ENCODE measurements at places on chromosomes 5 and 9. TPM values are rescaled to one million over a fixed set of nuclear protein-coding genes. Genes with fewer than 3 reads are reported as not detected.
A peak's percentile ranks its signal among the peaks of the same experiment; 100 is the strongest.

Gene WNT8A
- total RNA-seq: not detected

DNA sequence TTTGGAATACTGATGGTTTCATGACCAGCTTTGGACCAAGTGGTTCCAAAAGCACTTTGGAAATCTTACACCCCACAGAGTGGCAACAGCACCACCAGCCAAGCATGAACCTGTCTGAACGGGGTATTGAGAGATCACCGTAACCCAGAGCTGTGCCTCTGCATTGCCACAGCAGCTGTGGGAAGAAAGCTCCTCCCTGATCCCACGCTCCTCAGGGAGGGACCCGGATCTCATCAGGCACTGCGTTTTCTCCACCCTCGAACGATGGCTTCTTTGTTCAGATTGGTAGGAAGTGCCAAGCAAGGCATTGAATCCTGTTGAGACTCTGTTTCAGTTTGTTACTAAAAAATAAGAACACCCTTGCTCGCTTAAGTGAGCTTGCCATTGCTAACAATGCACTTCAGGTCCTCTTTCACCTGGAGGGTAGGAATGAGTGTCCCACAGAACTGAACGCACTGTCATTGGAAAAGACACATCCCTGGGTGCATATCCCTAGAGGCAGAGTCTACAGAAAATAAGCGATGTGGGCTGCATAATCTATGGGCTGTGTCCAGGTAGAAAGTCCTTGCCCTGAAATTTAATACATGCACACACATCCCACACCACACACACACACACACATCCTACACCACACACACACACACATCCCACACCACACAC lies 118.0 kb upstream of the ICE1 start:
- no peaks in the 10 kb centered on the region for H3K4me1 ChIP-seq
- no peaks in the 10 kb centered on the region for H3K36me3 ChIP-seq
- H3K27ac ChIP-seq: no peak overlapping the region
- DNase-seq: no peak
- no peak overlapping the region for H3K4me3 ChIP-seq

- no peaks in the 10 kb centered on the region for H3K4me1 ChIP-seq
- no peaks in the 10 kb centered on the region for H3K36me3 ChIP-seq
- no peak overlapping the region for H3K27ac ChIP-seq
- no peak overlapping the region for H3K4me3 ChIP-seq
- DNase-seq: no peak
- H3K27me3 ChIP-seq: no peaks in the 10 kb centered on the region
Observed at GRCh38 chr5:164967354-164967753, 1461.9 kb downstream of the MAT2B start.

DNA sequence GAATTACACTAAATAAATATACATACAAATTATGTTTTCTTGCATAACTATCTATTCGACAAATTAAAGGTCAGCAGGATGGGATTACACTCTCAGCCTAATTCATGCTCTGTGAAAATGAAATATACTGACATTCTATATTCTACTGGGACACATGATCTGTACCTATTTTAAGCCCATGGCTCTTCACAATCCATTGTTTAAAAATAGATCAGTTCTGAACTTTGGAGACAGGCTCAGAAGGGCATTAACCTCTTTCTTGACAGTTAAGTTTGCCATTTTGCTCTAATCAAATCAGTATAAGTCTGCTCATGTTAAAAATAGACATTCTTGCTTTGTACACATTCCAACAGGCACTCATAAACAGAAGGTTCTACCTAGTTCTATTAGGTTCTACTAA lies 361.2 kb downstream of the HCN1 start:
- no peaks in the 10 kb centered on the region for H3K36me3 ChIP-seq
- H3K4me3 ChIP-seq: no peak overlapping the region
- H3K27me3 ChIP-seq: no peaks in the 10 kb centered on the region
- DNase-seq: no peak
- H3K4me1 ChIP-seq: no peaks in the 10 kb centered on the region

Gene COL15A1
- total RNA-seq: 0.05 TPM

DNA sequence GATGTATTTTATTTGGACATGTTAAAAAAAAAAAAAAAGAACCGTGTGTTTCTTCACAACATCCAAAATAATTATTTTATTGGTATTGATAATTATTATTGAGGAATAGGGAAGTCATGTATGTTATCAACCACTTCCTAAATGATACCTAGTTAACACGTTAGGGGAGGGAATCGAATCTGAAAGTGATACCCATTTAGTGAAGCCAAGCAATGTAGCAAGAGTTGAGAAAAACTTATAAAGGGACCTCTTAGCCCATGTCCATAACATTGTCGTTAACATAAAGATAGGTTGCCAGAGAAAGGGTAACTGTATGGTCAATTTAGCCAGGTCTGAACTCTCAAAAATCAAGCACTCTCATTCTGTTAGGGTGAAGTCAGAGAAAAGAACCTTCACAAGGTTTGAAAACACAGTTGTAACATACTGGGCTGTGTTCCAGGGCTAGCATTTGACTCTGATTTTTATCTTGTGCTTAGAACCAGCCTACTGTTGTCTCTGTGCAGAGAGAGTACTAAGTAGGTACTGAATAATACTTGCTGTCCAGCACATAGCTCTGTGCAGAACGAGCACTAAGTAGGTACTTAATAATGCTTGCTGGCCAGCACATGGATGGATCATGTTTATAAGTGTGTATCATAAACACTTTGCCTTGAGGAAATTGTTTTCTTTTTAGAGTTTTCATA lies 60.4 kb downstream of the GHR start:
- no peak overlapping the region for H3K4me3 ChIP-seq
- no peak overlapping the region for H3K27ac ChIP-seq
- no peaks in the 10 kb centered on the region for H3K4me1 ChIP-seq
- no peak for DNase-seq
- H3K27me3 ChIP-seq: no peaks in the 10 kb centered on the region

Gene CCL28
- 7.4 TPM for total RNA-seq

GRCh38 chr9:90659650-90660364 lies 17.2 kb upstream of the DIRAS2 start:
- H3K4me1 ChIP-seq: no peaks in the 10 kb centered on the region
- no peak overlapping the region for H3K4me3 ChIP-seq
- H3K36me3 ChIP-seq: no peaks in the 10 kb centered on the region
- no peak for DNase-seq

DNA sequence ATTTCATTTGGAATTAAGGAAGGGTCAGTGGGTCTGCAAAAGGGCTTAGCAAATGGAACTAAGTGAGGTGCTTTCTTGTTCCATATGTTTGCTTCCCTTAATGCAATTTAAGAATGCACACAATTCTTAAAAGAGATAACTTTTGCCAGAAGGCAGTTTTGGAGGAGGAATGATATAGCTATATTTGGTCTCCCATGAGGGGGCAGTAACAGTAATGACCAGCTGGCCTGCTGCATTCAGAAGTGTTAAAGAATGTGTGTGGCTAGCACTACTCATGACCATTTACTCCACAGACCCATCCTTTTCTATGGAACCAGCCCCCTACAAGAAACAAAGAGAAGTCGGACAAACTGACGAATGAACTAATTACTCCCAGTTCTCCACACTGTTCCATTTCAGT lies 638.9 kb downstream of the RAB3C start:
- no peak overlapping the region for H3K27ac ChIP-seq
- H3K36me3 ChIP-seq: no peaks in the 10 kb centered on the region
- H3K4me3 ChIP-seq: no peak overlapping the region

- DNase-seq: peak; percentile 83
- H3K4me3 ChIP-seq: no peak overlapping the region
- peaks cover 20% of the 10 kb centered on the region for H3K27me3 ChIP-seq
- no peaks in the 10 kb centered on the region for H3K4me1 ChIP-seq
Observed at GRCh38 chr5:153974131-153974812, 64.4 kb downstream of the FAM114A2 start.

Gene LCN12
- 2.3 TPM for total RNA-seq

- H3K4me3 ChIP-seq: no peak overlapping the region
- no peaks in the 10 kb centered on the region for H3K4me1 ChIP-seq
- no peak overlapping the region for H3K27ac ChIP-seq
- DNase-seq: peak; percentile 70
- no peaks in the 10 kb centered on the region for H3K36me3 ChIP-seq
Observed at GRCh38 chr5:168706655-168707069, 127.5 kb upstream of the PANK3 start.

DNA sequence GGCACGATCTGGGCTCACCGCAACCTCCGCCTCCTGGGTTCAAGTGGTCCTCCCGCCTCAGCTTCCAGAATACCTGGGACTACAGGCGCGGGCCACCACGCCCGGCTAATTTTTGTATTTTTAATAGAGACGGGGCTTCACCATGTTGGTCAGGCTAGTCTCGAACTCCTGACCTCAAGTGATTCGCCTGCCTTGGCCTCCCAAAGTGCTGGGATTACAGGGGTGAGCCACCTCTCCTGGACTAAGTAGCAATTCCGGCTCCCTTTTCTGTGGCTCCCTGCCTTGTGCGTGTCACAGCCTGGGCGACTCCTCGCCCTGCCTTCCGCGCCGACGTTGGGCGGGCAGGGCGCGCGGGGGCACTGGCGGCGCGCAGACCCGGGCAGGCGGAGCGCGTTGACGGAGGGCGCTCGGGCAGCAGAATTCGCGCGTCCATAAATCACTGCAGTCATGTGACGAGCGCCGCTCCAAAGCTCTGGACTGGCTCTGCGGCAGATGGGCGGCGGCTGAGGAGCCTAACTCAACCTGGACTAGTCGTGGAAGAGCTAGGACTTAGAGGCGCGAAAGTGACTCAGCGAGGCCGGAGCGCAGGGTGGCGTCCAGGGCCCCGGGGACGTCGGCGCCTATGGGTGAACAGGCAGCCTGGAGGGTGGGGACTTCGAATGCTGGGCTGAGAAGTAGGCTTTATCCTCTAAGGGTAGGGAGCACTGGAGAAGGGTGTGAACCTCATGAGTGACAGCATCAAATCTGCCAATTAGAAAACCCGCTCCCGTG lies 1.4 kb upstream of the CIZ1 start:
- H3K27me3 ChIP-seq: no peaks in the 10 kb centered on the region
- peak overlapping the region; percentile 53 for H3K27ac ChIP-seq
- peaks cover 17% of the 10 kb centered on the region for H3K36me3 ChIP-seq
- H3K4me1 ChIP-seq: peaks cover 29% of the 10 kb centered on the region

DNA sequence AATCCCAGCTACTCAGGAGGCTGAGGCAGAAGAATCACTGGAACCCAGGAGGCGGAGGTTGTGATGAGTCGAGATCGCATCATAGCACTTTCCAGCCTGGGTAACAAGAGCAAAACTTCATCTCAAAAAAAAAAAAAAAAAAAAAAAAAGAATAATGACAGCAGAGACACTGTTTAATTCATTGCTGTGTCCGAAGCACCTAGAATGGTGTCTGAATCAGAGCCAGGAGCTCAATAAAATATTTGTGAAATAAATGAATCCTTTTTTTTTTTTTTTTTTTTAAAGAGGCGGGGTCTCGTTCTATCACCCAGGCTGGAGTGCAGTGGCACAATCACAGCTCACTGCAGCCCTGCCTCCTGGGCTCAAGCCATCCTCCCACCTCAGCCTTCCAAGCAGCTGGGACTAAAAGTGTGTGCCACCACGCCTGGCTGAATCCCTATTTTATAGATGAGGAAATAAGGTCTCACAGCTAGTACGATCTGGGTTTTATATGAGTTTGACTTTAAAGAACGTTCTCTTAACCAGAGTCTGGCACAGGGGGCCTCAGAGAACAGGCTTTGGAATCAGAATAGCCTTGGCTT lies 47.8 kb downstream of the THOC3 start:
- peaks cover 3% of the 10 kb centered on the region for H3K4me1 ChIP-seq
- H3K4me3 ChIP-seq: no peak overlapping the region
- no peaks in the 10 kb centered on the region for H3K27me3 ChIP-seq
- H3K36me3 ChIP-seq: peaks cover 9% of the 10 kb centered on the region
- no peak for DNase-seq

DNA sequence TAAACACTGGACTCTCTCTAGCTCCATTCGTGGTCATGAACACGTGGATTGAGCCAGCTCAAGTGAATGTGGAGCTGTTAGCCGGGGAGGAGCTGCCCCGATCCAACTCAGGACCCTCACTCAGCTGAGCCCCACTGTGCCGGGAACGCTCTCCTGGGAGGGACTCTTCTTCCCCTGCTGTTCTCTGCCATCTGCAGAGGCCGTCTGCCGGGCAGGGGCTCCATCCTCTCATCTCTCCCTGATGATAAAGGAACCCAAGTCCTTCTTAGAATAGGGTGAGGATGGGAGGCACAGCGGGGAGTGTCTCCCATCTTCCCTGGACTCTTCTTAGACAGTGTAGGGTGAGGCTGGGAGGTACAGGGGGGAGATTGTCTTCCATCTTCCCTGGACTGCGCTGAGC lies 120.5 kb upstream of the IRX4 start:
- H3K4me3 ChIP-seq: no peak overlapping the region
- H3K27me3 ChIP-seq: no peaks in the 10 kb centered on the region
- no peaks in the 10 kb centered on the region for H3K36me3 ChIP-seq

GRCh38 chr5:147393874-147394672 lies 115.8 kb downstream of the DPYSL3 start:
- H3K4me1 ChIP-seq: no peaks in the 10 kb centered on the region
- H3K36me3 ChIP-seq: no peaks in the 10 kb centered on the region
- no peaks in the 10 kb centered on the region for H3K27me3 ChIP-seq
- H3K27ac ChIP-seq: no peak overlapping the region

Data from activated CD4-positive, alpha-beta T cell treated with anti-CD3 and anti-CD28 coated beads, Interleukin-2, amount 10 ng/mL, durations not matched to agents 24 days and 14 days (primary cell).